ENCODE measurements at places on chromosomes 5 and 9.

DNA sequence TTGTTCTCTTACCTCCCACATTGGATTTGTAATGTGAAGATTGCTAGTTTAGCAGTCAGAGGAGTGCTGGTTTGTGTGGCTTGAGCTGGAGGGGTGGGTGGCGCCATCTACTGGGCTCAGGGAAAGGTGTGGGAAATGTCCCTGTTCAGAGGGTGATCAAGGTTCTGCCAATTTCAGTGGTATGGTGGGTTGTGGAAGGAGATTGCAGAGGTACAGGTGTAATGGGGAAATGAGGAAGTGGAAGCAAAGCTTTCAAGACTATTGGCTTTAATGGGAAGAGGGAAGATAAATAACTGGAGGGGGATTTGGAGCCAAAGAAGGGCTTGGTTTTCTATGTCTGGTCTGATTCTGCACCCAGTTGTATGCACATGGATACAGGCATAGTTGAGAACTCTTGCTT lies 76.4 kb downstream of the OSMR start:
- peak; percentile 22 for DNase-seq

DNA sequence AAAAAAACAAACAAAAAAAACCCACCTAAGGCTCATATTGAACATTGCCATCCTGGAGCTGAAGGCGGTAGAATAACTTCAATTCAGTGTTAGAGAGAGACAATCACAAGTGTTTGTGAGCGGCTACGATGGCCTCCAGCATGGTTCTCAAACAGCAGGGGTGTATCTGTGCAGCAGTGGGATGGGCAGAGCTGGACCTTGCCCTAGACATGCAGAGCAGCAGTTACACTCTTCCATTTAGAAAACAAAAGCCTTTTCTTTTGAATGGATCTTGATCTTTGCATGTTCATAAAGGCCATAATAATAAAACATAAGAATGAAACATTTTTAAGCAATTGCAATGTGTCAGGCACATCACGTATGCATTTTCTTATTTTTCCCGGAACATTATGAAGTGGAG lies 50.3 kb downstream of the ARHGAP26 start:
- no peak for DNase-seq

DNA sequence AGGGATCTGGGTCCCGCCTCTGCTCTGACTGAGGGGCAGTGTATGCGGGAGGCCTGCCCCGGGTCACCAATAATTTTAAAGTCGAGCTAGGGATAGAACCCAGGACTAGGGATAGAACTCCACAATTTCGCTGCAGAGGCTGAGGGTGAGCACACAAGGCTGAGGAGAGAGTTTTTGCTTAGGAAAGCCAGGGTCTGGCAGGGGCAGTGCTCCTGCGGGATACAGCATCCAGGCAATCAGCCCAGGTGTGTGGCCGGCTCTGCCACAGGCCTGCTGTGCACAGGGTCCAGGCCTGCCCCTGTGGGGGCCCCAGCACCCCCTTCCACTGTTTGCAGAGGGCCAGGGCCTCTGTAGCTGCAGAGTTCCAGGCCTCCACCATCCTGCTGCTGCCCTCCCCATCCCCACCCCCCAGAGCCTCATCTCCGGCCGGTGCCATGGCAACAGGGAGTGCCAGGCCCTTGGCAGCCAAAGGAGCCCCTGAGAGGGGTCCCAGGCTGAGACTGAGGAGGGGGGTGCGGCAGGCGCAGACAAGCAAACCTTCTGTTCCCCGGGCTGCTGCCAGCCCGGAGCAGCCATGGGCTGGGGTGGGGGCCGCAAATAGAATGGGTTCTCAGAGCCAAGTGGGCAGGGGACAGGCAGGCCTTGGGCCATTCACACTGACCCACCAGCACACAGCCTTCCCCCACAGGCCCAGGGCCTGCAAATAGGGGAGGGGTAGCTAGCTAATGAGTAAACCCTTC lies 8.6 kb downstream of the PDGFRB start:
- DNase-seq: no peak

DNA sequence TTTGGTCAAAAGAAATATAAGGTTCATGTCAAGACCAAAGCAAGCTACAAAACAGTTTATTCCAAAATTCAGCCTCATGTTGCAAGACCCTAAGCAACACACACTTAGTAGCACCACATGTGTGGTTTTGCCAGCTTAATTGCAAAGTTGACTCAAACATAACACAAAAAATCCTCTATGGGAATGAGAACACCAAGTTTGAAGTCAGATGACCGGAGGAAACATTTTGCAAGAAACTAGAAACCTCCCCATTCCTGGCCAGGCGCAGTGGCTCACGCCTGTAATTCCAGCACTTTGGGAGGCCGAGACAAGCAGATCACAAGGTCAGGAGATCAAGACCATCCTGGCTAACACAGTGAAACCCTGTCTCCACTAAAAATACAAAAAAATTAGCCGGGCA lies 261.8 kb downstream of the EBF1 start:
- DNase-seq: no peak

DNA sequence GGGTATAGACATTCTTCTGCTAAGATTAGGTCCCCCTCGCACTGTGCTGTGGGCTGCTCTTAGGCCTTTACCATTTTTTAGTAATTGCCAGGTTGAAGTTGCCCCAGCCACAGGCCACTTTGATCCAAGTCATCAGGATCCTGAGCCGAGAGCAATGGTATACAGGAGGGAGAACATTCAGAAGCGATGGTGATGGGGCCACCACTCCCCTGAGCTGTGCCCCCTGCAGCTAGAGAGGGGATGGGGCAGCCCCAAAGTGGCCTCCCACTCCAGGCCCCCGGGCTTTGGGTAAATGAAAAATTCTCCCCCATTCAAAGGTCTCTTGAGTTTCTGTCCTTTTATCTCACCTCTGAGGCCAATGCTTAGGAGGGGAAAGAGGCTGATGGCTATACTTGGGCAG lies 59.4 kb downstream of the MACROH2A1 start:
- DNase-seq: no peak

- DNase-seq: no peak
Measured at GRCh38 chr9:86242071-86242470, 17.4 kb downstream of the C9orf153 start.

DNA sequence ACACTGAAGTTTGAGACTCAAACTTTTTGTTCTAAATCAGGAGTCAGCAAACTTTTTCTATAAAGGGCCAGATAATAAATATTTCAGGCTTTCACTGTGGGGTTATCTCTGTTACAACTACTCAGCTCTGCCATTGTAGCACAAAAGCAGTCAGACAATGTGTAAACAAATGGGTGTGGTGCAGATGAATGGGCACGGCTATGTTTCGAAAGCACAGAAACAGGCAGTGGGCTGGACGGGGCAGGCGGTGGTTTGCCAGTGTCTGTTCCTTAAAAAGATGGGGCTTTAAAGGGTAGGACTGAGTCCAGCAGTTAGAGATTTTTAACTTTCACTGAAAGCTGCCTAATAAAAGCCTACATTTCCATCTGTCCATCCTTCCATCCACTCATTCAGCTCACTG lies 48.9 kb downstream of the PFDN1 start:
- DNase-seq: no peak

- no peak for DNase-seq
Measured at GRCh38 chr5:132190161-132190817, 37.4 kb downstream of the P4HA2 start.

- no peak for DNase-seq
Measured at GRCh38 chr9:78940121-78940855, 631.5 kb upstream of the TLE4 start.

GRCh38 chr9:128274245-128274644 lies 1.6 kb downstream of the GOLGA2 start:
- DNase-seq: no peak
